ENCODE measurements at places on chromosomes 6 and 20.
A peak's percentile ranks its signal among the peaks of the same experiment; 100 is the strongest.

DNA sequence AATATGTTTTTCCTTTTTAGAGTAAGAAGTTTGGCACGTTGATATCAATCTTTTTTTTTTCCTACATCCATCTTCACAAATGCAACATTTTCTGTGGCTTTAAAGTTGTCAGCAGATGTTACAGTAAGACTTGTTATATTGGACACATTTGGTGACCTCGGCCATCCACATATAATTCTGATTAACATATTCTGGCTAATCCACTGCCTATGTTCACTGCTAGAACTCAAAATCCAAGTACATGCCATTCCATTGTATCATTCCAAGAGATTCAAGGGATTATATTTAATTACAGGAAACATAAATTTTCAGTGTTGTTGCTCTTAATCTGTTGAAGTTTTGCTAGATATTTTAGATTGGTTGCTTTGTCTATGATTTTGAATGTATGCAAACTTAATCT, 367.6 kb downstream of the TENT5A start:
- DNase-seq, result no peak

- no peak for DNase-seq
These were observed 3.3 kb downstream of the NPBWR2 start for GRCh38 chr20:64103871-64104666.

- peak; percentile 44 for DNase-seq
These were observed 6.2 kb downstream of the TMEM242 start for GRCh38 chr6:157316871-157317814.

DNA sequence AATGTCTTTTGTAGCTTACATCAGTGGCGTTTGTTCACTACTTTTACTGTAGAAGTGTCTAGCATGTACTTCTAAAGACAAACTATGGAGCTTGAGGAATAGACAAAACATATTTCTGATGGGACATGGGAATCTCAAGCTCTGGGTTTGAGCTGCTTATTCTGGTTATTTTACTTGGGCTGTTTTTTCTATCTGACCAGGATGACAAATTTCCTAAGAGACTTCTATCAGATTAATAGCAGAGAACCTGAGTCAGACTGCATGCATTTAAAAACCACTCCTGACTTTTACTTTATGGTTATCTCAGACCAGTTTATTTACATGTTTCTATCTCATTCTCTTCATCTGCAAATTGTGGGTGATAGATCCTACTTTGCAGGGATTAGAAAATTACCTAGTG, 1282.3 kb upstream of the GJE1 start:
- DNase-seq, result no peak

- no peak for DNase-seq
These were observed 508.9 kb upstream of the SULF2 start for GRCh38 chr20:48294196-48294595.

DNA sequence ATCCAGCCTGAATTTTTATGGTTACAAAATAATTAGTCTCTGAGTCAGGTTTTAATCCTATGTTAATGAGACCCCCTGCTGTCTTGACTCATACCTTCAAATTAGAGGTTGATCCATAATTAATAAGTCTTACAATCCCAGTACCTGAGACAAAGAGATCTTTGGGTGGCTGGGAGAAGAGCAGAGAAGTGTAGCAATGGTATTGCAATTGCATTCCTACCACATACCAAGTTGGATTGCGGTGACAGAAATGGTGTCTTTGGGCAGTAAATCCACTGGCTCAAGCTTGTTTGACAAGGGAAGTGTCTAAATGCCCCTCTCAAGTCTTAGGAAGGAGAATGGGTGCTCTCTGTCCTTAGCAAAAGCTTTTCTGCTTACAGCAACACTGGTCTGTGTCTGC, 150.4 kb downstream of the BTBD3 start:
- DNase-seq, result no peak

DNA sequence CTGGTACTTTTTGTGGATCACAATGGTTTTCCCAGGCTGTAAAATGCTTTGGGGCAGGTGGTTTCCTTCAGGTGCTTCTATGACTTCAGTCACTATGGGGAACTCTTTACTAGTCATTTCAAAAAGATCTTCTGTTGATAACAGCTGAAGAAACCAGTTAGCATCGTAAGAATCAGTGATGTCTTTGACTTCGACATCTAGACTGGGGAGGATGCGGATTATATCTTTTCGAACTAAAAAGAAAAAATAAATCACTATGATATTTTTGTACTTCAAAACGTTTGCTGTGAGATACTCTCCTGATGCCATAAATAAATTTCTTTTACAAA, 87.2 kb downstream of the THEMIS start:
- peak; percentile 39 for DNase-seq

DNA sequence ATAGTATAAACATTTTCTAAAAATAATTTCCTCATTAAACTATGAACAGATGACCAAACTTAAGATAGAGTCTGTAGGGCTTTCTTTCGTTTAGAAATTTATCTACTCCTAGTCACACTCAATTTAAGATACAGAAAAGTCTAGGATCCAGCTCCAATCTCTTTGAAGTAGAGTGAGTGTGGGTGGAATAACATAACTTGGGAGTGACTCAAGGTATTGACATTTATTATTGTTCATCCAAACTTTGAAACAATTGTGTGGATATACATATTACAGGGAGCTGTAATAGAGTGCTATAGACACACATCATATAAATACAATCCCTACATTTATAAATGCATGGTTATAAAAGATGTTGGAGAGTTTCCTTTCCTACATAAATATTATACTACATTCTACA, 715.2 kb upstream of the MANEA start:
- DNase-seq, result no peak

DNA sequence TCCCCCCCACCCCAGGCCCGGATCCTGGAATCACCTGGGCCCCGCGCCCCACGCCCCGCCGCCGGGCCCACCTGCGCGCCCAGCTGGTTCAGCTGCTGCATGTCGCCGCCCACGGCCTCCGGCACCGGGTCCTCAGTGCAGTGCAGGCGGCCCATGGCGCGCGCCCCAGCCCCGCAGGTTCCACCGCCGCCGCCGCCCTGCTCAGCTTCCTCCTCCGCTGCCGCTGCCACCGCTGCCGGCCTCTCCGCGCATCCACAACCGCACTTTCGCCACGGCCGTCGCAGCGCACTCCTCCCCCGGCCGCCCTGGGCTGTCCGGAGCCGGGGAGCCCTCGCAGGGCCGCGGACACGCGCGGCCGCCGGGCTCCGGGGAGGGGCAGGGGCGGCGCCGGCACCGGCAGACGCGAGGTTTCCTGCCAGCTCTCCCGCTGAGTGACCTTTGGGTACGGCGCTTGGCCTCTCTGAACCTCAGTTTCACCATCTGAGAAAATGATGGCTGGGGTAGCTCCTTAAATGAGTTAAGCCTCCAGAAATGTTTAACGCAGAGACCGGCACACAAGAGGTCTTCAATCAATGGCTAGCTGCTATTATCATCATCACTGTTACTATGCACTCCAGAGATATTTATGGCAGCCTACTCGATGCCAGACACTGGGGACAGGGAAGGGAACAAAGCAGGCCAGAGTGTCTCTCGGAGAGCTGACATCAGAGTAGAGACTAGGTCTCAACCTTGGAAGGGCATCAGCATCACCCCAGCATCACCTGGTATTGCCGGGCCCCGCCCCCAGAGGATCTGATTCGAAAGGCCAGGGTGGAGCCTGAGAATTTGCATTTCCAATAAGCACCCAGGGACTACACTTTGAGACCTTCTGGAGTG, at the start of gene COMMD7:
COMMD7 (minus strand) TSS at position 231 of the 876 bp plus-strand sequence; CDS start at position 155, 76 bp downstream.
- peak; percentile 81 for DNase-seq

GRCh38 chr6:12450467-12450866, 160.3 kb downstream of the EDN1 start:
- no peak for DNase-seq

GRCh38 chr20:42267793-42268384, 649.7 kb upstream of the CHD6 start:
- no peak for DNase-seq

DNA sequence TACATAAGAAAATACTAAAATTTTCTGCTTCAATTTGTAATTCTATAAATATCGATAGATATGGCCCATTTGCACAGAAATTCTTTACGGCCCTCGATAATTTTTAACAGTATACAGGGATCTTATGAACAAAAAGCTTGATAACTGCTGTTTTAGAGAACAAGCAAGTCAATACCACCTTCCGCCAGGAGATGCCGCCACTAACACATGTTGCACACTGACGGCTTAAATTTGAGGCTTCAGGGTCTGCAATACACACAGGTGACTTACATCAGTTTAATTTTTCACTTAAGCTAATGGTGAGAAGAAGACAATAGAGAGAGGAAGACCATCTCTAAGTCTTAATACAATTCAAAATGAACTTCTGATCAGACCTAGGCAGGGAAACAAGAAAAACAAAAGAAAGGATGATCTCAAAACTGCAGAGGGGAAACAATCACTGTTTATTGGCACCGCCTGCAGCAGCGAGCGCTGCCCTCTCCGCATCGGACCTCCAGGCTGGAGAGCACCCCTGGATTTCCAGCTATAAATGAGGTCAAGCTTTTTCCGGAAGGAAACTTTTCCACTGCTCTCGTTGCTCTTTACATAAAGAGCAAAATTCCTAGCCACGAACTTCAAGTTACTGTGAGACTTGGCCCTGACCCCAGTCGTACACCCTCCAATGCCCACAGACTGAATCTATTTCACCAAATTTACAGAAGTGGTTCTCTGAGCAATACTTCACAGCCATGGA, 53.9 kb downstream of the OTOR start:
- peak; percentile 61 for DNase-seq

DNA sequence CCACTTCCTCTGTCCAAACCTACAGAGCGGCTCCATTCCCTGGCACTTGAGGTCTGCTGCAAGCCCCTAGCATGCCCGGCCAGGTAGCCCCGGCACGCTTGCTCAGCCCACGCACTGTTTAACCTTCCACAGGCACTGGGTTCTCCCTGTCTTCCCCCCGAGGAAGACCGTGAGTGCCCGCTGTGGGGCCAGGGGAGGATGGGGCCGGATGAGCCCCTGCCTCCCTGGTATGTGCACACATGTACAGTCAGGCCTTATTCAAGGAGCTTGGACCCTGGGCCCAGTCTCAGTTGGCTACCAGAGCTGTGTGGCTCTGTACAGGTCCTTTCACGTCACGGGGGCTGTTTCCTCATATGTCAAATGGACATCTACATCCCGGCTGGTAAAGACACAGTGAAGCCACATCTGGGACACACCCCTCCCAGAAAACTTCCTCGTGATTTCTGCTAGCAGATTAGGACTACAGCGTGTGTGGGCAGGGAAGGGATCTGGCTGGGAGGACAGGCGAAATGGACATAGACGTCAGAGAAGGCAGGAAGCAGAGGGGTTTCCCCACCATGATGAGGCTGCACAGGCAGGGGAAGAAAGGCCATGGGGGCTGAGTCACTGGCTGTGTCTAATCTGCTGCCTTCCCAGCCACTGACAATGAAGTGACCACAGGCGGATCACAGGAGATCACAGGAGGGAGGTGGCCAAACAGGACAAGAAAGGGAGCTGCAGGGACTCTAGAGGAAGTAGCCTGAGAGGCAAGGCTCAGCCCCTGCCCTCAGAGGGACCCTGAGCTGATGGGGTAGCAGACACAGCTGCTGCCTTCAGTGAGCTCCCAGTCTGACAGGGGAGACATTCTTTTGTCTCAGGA, 62.9 kb downstream of the MRPL14 start:
- DNase-seq, result peak; percentile 26

DNA sequence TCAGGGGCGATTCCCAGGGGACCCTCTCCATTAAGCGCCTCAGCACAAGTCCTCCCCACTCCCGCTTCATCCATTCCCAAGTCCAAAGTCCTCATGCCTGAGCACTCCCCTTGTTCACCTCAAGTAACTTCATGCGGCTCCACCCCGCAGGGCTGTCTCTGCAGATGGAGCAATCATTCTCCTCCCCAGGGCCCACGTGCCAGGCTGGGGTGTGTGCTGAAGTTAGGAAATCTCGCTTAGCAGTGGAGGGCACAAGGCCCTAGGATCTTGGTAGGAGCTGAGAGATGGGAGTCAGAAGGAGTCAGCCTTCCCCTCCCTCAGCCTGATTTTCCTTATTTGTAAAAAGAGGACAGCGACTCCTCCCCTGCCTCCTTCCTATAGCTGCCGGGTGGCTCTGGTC, 3.5 kb downstream of the TGM3 start:
- DNase-seq, result no peak

DNA sequence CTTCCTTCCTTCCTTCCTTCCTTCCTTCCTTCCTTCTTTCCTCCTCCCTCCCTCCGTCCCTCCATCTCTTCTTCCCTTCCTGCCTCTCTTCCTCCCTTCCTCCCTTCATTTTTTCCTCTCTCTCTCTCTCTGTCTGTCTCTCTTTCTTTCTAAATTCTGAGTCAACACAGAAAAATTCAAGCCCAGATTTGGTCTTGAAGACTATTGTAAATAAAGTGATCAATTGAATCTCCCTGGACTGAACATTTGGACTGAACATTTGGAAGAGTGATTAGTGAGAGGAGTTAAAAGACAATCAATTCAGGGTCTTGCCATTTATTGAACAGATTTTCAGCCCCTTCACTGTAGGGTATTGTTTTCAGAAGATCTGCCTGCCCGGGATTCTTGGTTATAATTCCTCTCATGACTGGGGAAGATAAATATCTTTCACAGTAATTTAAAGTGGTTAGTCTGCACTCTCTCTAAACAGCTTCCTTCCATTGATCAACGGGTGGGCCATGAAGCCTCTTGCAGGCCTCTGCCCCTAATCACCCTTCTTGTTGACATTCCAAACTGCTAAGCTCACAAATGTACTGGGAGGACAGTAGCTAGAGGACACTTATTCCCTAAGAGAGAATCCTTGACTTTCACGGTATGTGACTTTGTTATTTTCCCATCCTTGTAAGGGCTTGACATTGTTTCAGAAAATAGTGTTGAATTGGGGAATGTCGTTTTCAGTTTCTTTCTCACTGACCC, 101.7 kb upstream of the BMP2 start:
- no peak for DNase-seq

DNA sequence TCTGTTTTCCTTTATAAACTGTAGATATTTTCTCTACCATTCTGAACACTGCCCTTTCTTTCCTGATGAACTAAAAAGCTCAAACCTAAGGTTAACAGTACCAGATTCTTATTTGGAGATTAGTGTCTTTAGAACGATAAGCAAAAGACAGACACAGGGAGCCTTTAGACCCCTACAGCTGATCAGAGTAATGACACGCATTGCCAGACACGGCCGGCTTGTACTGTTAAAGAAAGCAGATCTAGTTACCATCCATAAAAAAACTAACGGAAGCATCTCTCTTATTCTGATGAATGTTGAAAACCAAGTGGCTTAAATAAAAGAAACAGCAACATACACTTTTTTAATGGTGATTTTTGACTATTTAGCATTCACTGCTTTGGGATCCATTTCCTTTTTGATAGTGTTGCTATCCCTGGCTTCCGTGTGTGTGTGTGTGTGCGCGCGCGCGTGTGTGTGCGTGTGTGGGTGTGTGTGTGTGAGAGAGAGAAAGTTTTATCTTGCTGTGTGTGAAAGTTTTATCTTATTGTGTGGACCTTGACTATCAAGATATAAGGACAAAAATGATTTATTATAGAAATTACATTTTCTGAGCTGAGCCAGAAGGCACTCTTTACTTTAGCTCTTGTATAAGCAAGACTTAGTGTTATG, 95.6 kb upstream of the SLC35B3 start:
- DNase-seq, result no peak

DNA sequence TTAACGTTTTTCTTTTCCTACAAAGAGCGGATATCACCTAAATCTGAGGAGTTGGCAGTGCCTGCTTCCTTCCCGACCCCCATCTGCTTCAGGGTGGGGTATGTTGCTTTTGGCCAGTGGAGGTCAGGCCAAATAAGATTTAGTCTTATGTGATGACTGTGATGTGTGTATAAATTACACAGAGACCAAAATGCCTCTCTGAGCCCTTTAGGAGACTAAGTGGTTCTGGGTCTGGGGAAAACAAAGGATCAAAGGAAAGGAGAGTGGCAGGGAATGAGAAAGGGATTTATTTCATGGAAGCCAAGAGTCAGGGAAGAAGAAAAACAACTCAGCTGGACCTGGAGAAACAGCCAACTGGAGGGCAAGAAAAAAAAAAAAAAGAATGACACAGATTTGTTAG, 39.1 kb upstream of the TBC1D7 start:
- no peak for DNase-seq
